ENCODE measurements at places on chromosomes 2 and 18. TPM values are rescaled to one million over a fixed set of nuclear protein-coding genes. Genes with fewer than 3 reads are reported as not detected.

DNA sequence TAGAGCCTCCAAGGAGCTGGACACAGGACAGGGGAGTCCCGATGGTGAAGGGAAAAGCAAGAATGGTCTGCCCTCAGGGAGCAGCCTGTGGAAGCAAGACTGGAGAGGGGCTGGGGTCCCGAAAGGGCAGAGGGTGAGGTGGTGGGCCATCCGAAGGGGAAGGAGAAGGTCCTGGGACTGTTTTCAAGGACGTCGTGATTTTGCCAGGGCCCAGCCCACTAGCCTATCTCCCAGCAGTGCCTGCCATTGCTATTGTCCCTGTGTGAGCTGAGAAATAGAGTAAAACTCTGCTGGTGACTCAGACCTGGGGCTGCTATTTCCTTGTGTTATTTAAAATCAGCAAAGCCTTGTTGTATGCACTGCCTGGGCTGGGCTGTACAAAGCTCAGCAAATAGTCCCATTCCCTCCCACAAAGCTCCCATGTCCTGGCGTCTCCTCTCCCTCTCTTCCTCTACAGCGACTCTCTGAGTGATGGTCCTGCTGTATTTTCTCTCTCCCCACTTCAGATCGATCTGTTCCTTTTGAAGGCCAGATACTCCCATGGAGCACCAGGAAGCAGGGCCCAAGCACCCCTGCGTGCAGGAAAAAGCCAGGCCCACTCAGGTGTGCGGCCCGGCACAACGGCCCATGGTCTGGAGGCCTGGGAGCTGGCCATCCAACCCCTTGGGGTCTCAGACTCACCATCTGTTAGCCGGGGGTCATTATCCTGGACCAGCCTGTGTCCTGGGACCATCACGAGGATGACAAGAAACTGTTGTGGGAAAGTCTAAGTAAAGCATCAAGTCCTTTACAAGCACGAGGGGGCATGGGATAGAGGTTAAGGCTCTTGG, 65.0 kb upstream of the OTOF start:
- DNase-seq = no peak

GRCh38 chr2:152075461-152076050, 23.3 kb downstream of the CACNB4 start:
- DNase-seq = no peak

DNA sequence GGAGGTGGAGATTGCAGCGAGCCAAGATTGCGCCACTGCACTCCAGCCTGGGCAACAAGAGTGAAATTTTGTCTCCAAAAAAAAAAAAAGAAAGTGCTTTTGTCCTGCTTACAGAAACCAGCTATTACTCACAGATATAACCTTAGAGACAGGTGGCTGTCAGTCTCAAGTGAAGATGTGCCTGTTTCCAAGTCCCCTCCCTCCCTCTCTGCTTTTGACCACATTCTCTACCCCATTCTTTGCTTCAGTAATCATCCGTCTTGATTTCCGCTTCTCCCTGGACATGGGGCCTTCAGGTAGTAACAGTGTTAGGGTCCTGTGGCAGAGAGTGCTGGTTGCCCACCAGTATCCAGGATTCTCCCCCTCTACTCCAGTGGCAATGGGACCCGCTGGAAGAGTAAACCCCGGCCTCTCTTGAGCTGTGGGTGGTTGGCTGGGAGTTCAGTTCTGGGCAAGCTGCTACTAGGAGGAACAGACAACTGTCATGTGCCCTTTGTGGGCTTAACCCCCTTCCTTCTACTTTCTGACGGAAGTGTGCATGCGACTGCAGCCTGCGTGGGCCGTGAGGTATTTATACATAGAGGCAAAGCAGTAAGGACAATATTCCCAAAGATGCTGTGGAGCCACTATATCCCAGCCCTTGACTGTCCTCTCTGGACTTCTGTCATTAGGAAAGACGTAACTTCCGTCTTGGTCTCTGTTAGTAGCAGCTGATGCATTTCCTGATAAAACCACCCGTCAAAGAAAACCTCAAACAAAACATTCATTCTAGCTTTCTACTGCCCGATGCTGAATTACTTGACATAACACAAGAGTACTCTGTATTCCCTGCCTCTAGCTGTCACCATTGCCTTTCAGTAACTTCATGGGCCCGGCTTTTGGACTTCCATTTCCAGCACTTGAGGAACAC, 17.8 kb downstream of the PDCL3 start:
- peak; percentile 75 for DNase-seq

DNA sequence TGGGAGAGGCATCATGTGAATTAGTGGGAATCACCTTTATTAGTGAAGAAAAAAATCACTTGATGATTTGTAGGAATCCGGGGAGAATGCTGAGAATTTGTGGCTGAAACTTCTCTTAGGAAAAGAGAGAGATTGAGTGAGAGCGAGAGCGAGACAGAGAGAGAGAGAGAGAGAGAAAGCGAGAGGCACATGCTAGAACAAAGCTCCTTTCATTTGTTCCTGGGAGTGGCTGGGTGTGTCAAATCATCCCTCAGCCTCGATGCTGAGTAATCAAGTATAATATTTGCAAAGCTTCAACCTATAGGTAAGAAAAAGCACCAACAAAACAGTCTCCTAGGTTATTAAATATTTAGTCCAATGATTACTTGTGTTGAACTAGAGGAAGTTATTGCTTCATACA, 4.4 kb upstream of the SERPINB5 start:
- no peak for DNase-seq

DNA sequence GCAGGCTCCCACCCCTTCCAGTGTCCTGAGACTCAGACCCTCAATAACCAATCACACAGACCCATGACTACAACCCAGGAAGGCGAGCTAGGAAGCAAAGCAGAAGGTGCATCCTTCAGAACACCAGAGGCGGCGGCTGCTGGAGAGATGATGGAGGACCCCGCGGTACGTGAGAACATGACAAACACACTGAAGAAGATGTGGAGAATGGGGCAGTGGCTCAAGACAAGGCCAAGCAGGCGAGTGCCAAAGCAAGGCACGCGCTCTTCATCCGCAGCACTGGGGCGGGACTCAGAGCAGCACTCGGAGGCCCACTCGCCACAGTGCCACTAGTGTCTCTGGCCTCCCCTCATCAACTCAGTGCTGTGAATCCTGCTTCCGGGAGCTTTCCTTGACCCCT, 13.7 kb downstream of the ERFE start:
- DNase-seq = no peak

- DNase-seq = no peak
Observed at GRCh38 chr2:239696559-239697207, 295.9 kb upstream of the HDAC4 start.

GRCh38 chr2:72682061-72682460, 143.8 kb downstream of the EXOC6B start:
- DNase-seq = no peak

GRCh38 chr2:2575181-2575577, 244.1 kb upstream of the MYT1L start:
- DNase-seq = no peak

DNA sequence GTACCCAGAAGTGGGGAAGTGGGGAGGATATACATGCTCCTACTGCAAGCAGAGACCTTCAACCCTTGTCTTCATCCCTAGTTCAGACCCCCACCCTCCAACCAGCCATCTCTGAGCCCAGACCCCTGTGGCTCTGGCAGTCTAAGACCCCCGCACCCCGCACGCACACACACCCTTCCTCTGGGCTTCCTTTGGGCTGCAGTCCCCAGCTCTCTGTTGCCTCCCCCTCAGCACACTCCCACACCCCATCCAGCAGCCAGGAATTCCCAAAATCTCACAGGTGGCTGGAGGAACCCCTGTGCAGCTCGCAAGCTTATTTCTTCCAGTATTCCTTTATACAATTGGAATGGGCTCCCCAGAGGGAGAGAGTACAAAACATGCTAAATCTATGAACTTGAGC, 13.9 kb upstream of the GYPC start:
- no peak for DNase-seq

G6PC2 gene
- not detected for total RNA-seq

CFAP210 gene
- 1.4 TPM for total RNA-seq

NT5DC4 gene
- not detected for total RNA-seq
